NCI-H1048 (cell line): ENCODE measurements at places on chromosomes 1 and 21.
A peak's percentile ranks its signal among the peaks of the same experiment; 100 is the strongest.

- DNase-seq, result no peak
Observed at GRCh38 chr1:208008534-208008933, 97.6 kb upstream of the CD34 start.

DNA sequence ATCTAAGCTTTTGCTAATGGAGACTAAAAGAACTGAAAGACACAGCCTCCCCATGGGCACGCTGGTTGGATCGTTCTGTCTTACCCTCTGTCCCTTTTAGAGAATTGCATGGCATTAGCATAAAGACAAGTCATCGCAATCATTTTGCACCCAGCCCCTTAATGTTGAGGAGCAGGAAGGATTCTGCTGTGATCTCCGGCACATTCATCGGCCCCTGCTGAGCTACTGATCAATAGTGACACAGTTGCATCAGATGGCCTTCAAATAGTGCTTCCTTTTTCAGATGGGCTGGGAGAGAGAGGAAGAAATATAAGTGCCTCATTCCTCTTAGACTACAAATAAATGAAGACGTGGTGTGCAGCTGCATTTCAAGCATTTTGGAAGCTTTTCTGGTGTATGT, 75.4 kb downstream of the NOS1AP start:
- no peak for DNase-seq

DNA sequence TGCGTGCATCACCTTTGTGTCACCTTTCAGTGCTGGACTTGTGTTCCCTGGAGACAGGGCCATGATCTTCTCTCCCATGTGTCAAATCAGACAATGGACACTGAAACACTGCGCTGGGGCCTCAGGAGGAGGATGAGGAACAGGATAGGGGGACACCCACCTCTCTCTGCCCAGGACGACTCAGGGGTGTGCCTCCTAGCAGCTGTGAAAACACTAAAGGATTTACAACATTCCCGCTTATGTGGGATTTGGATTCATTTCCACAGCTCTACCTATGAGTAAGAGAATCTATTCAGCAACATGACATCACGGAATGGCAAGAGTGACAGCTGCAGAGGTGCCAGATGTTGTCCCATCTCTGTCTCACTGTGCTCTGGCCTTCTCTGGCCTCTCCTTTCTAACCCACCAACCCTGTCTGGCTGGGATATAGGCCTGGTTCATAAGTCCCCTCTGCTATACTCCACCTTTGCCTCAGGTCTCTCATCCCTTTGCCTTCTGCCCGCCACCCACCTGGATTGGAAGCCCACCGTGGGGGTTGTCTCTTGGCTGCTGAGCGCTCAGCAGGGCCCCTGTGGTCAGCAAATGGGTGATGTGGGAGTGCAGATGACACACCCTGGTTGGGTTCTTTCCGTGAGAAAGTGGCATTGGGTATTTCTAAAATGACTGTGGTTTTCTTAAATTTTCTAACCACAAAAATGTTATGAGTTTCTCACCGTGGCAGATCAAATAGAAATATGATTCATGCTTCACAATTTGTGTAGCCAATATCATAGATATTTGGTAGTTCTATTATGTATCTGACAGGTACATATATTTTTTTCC, 47.1 kb upstream of the TLR5 start:
- no peak for DNase-seq

GRCh38 chr21:18007121-18007520, 188.0 kb upstream of the C21orf91 start:
- no peak for DNase-seq

GRCh38 chr1:23575226-23575810, 16.0 kb upstream of the ID3 start:
- no peak for DNase-seq

GRCh38 chr1:112638110-112638428, 18.4 kb downstream of the CAPZA1 start:
- no peak for DNase-seq

DNA sequence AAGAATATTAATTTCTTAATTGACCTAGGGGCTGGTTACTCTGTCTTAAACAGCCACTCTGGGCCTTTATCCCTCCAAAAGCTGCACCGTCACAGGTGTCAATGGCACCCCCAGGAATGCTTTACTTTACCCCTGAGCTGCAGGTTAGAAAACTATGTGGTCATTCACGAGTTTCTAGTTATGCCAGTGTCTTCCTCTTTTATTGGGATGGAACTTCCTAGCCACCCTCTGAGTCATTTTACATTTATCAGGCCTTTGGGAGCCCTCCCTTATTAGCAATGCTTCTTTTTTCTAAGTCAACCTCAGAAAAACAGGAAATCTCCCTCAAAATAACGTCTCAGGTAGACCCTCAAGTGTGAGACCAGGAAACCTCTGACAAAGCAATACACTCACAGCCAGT, 59.4 kb upstream of the USH2A start:
- no peak for DNase-seq

DNA sequence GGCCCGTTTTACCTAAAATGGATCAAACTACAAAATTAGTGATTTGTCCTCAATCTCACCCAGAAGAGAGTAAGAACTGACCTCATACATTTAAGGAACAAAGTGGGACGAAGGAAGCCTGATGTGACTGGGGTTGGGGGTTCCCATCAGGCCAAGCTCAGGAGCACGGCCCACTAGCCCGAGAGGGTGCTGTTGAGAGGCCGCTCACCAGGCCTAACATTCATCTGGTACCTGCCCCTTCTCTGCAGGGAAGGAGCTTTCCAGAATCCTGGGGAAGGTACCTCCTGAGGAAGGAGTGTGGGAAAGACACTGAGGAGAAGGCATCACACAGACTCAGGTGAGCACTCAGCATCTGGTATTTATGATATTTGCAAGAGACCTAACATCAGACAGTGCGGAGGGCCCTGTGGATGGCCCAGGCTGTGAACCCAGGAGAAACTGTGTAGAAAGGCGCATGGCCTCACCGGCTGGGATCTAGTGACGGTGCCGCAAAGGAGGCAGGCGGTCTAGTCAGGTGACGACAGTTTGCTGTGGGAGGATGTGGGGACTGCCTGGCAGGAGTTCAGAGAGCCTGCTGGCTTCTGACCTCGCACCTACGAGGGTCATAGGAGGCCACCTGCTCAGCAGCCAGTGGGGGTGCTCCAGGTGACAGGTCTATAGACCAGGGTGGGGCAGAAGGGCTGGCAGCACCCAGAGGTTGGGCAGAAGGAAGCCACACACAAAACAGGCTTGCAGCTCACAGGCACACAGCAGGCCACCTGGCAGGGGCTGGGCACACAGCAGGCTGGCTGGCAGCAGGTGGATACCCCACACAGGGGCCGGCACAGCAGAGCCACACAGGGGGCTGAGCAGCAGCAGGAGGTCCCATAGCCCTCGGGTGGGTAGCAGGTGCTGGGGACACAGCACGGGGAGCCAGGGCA, 543 bp downstream of the KRTAP12-4 start:
- no peak for DNase-seq

- DNase-seq, result no peak
Observed at GRCh38 chr1:225462429-225462713, 34.5 kb upstream of the LBR start.

DNA sequence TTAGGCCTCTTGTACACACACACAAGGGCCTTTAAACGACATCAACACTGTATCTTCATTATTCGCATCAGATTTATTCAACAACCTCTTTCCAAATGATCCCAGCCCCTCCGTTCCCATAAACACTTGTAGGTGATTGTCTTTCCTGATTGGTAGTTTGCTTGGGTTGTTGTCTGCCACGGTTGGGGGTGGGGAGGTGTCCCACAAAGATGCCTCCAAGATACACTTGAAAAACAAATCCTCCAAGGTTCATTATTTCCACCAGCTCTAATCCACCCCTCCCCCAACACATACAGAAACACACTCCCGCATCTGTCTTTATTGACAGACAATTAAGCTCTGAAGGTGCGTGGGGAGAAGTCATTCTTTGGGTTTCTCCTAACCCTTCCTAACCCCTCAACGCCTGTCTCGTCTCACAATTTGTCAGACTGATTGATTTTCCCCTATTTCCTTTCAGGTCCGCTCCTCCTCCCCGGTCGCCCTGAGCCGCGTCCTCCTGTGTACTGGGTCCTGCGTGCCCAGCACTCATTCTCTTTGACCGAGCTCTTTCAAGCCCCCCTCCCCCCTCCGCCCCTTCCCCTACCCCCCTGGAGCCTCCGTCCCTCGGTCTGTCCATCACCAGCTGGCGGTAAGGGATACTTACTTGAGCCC, 1.4 kb downstream of the WDR26 start:
- DNase-seq, result no peak

GRCh38 chr1:194598098-194598497, 1411.7 kb upstream of the B3GALT2 start:
- DNase-seq, result no peak

GRCh38 chr1:204362984-204363334, 3.2 kb upstream of the PLEKHA6 start:
- DNase-seq, result no peak

GRCh38 chr1:63368131-63368530, 704 bp downstream of the ALG6 start:
- no peak for DNase-seq

DNA sequence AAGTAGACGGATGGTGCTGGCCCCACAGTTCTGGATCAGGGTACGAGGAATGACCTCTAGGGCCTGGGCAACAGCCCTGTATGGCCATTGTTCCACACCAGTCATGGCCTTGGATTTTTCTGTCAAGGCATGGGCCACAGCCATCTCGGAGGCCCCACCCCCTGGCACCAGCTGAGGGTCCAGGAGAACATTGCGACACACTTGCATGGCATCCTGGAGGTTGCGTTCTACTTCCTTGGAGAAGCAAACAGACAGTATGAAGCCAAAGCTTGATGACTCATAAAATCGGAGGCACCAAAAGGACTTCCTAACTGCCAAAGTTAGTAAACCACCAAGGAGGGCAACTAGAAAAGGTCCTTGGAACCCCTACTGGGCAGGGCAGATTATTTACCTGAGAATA, 11.9 kb upstream of the VHLL start:
- no peak for DNase-seq

DNA sequence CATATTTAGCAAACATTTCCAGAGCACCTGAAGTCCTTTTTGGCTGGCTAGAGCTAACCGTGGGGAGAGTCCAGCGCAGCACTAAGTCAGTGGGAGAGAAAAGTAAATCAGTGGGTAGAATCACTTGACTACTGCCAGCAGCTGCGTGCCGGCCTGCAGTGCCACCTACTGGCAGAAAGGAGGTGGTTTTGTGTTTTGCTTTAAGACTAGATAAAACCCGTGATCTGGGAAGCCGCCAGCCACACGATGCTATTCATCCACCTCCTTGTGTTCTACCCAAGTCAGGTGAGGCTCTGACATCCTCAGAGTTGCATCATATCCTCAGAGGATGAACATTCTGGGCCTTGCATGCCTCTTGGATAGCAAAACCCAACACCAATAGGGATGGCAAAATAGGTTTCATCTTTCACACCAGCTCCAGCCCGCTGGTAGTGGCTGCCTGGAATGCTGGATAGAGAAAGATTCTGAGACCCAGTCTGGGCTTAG, 14.1 kb upstream of the HEYL start:
- DNase-seq, result peak; percentile 34

DNA sequence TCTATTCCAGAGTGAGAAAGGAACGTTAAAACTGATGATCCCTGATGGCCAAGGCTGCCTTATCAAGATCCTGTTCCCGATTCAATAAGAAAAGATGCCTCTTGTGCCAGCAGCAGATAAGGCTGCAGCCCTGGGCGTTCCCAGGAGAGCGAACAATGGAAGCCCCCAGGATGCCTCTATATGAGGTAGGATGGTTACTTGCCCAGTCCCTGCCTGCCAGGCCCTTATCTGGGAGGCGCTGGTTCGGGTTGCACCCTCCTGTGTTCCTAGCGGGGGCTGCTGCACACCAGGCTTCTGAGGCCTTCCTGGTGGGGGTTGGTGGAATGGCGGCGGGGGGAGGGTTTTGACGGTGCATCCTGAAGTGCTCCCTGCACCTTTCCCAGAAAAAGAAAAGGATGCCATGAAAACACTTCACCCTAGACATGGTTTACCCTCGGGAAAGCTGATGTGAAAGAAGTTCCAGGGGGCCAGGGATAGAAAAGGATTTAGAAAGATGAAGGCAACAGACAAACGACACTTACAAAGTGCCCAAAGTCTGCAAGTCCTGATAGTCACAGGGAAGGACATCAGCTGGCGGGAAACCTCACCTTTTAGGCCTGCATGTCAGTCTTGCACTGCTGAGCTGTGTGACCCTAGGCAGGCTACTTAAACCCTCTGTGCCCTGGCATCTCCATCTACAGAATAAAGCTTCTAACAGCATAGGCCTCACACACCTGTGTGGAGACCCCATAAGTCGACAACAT, 100.3 kb downstream of the KCNJ15 start:
- DNase-seq, result no peak

- no peak for DNase-seq
Observed at GRCh38 chr1:116326486-116326885, 46.6 kb upstream of the ATP1A1 start.

GRCh38 chr1:93347334-93347899, 1.7 kb downstream of the DR1 start:
- no peak for DNase-seq

DNA sequence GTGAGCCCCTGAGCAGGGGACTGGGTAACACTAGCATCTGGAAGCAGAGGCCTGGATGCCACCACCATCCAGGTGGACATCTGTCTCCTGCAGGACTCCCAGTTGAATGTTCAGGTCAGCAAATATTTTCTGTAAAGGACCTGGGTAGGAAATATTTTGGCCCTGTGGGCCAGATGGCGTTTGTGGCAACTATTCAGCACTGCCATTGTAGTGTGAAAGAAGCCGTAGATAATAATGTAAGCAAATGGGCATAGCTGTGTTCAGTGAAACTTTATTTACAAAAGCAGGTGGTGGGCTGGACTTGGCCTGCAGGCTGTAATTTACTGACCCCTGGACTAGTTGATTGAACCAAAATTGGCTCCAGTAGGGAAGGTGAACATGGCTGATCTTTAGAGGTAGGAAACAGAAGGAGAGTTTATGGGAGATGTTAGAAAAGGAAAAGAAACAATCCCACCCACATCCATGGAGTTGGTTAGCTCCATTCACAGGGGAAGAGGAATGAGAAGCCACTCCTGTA, 20.0 kb upstream of the CD101 start:
- no peak for DNase-seq
